Cardiac muscle cell (in vitro differentiated cells and primary cell): ENCODE measurements at places on chromosomes 12 and 14. TPM values are rescaled to one million over a fixed set of nuclear protein-coding genes. Genes with fewer than 3 reads are reported as not detected.

MANSC1 gene
- 5.3 and 7.3 TPM in 2 replicates for polyA plus RNA-seq

- H3K27me3 ChIP-seq, result no peaks in the 10 kb centered on the region
- H3K4me1 ChIP-seq, result no peaks in the 10 kb centered on the region
- peak; percentile 96 for DNase-seq
- H3K36me3 ChIP-seq, result no peaks in the 10 kb centered on the region
- H3K27ac ChIP-seq, result no peak overlapping the region
These were observed 728 bp upstream of the STON2 start for GRCh38 chr14:81400852-81401251.

DNA sequence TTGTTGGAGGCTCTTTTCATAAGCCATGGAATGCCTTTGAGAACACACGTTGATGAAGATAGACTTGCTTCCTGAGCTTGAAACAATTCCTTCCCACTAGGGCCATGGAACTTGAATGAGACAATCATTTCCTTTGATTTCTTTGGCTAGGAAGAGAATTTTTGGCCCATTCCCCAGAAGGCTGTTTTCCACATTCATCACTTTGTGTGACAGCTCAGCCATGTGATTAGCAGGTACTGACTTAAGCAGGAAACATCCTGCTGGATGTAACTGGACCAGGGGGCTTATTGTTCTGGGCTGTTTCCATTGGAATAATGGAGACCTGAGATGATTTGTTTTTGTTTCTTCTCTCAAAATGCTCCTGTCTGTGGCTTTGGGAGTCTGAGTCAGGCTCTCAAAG is 469.8 kb upstream of the SEL1L start:
- DNase-seq, result no peak
- H3K4me1 ChIP-seq, result no peaks in the 10 kb centered on the region
- no peak overlapping the region for H3K27ac ChIP-seq
- no peaks in the 10 kb centered on the region for H3K36me3 ChIP-seq

CIPC gene
- polyA plus RNA-seq, result 16.4 and 16.5 TPM in 2 replicates

SERPINA9 gene
- not detected in 2 replicates for polyA plus RNA-seq

- peaks cover 87% of the 10 kb centered on the region for H3K4me1 ChIP-seq
These were observed 15.0 kb downstream of the KCTD10 start for GRCh38 chr12:109461846-109462756.

DNA sequence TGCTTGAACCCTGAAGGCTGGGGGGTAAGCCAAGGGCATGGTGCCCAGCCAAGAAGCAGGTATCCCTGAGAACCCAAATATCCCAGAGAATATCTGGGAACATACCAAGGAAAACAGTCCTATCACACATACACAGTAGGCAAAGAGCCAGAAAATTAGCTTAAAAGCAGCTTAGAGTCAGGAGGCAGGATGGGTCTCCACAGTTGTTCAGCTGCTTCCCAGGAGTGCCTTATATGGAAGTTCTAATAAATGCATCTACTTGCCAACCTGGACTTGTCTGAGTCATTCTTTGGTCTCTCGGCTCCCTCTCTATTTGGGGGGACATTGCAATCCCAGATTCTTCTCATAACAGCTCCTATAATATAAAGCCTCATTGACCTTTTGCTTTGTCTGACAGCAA is 9.0 kb upstream of the GPR135 start:
- H3K27ac ChIP-seq, result no peak overlapping the region
- DNase-seq, result peak; percentile 76
- no peaks in the 10 kb centered on the region for H3K4me1 ChIP-seq

- H3K27me3 ChIP-seq, result no peaks in the 10 kb centered on the region
- H3K4me1 ChIP-seq, result peaks cover 2% of the 10 kb centered on the region
- no peak overlapping the region for H3K4me3 ChIP-seq
- no peak for DNase-seq
These were observed 47.3 kb downstream of the FBXL14 start for GRCh38 chr12:1546931-1547640.
